ENCODE measurements at places on chromosomes 13 and 19.
A peak's percentile ranks its signal among the peaks of the same experiment; 100 is the strongest.

DNA sequence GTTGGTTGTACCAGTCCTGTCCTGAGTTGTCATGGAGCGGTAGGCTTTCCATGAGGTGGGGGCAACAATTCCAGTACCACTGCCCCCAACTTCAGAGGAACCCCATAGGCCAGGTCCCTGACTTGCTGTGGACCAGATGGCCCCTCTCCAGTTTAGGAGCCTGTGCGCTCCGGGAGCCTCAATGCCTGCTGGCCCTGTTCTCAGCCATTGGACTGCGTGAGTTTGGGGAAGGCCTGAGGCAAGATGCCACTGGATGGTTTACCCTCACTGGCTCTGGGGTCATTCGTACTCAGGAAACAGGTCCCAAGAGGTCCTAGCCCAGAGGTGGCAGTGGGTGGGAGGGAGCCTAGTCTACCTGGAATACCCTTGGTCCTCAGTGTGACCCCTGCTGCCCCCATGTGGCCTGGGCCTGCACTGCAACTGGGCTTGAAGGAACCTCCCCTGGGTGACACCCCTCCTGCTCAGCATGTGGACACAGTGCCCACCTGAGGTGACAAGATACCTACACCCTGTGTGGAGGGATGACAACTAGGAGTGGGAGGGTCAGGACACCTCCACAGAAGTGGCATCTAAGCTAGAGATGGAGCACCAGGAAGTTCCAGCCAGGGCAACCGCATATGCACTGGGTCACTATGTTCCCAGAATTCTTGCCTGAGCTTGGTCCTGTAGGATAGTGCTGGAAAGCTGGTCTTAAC, 6.0 kb upstream of the PRR19 start:
- no peak for DNase-seq

DNA sequence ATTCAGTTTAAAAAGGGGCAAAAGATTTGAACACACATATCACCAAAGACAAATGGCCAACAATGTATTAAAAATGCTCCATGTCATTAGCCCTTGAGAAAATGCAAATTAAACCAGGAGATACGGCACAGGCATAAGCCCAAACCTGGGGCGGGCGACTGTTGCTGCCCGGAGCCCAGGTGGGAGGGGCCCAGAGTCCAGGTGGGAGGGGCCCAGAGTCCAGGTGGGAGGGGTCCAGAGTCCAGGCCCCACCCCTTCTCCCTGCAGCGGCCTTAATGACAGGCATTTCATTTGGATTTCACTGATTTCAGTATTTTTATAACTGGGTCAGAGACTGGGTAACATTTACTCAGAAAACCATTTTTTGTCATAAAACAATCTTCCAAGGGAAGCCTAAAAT, 78.2 kb downstream of the RASA3 start:
- DNase-seq: no peak

- DNase-seq: no peak
Observed at GRCh38 chr13:27339299-27339698, 68.7 kb downstream of the RASL11A start.

- DNase-seq: no peak
Observed at GRCh38 chr13:97843189-97843588, 110.3 kb upstream of the IPO5 start.

- no peak for DNase-seq
Observed at GRCh38 chr13:109955598-109955997, 169.2 kb upstream of the IRS2 start.

GRCh38 chr13:39822437-39822836, 167.0 kb downstream of the COG6 start:
- no peak for DNase-seq

DNA sequence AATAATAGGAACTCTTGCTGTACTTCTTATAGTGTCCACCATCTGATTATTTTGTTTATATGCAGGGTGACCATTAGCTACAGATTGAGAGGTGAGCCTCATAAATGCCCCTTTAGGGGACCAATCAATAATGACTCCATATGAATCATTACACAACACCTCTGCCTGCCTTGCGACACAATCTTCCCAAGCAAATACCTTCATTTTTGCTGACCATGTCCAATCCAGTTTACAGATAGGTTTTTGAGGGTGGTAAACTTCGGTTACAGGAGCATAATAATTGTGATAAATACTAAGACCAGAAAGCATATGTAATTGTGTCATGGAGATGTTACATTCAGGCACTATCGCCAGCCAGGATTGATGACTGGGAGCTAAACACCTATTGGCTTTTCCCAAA, 23.6 kb upstream of the IL17D start:
- no peak for DNase-seq

DNA sequence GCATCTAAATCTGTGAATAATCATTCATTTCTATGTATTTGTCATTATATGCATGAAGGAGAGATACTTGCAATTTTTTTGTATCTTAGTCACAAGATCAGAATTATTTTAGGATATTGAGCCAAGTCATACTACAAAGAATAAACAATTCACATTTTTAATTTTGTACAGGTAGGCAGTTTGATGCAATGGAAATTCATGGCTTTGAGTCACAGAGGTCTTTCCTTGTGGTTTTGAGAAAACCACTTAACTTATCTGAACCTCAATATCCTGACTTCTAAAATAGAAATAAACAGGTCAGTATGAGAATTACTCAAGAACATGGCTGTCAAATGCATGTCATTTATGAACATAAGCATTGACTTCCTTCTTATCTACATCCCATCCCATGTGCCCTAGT, 221.4 kb upstream of the SLC10A2 start:
- DNase-seq: no peak

GRCh38 chr19:10113964-10114650, 2.6 kb downstream of the P2RY11 start:
- no peak for DNase-seq

DNA sequence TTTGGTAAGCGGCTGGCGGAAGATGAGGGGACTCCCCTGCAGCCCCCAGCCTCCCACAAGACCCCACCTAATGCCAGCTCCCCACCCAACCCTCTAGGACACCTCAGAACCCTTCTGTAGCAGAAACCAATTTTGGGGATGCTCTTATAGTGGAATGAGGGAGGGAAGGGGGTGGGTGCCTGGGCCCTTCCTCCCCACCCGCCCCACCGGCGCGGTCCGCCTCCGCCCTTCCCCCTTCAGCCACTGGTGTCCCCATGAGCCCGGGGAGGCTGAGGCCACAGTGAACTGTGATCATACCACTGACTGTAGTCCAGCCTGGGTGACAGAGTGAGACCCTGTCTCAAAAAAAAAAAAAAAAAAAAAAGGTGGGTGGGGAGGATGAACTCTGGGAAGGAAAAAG, 16.2 kb downstream of the TLE6 start:
- no peak for DNase-seq

GRCh38 chr13:93881411-93881810, 598.1 kb downstream of the DCT start:
- no peak for DNase-seq

DNA sequence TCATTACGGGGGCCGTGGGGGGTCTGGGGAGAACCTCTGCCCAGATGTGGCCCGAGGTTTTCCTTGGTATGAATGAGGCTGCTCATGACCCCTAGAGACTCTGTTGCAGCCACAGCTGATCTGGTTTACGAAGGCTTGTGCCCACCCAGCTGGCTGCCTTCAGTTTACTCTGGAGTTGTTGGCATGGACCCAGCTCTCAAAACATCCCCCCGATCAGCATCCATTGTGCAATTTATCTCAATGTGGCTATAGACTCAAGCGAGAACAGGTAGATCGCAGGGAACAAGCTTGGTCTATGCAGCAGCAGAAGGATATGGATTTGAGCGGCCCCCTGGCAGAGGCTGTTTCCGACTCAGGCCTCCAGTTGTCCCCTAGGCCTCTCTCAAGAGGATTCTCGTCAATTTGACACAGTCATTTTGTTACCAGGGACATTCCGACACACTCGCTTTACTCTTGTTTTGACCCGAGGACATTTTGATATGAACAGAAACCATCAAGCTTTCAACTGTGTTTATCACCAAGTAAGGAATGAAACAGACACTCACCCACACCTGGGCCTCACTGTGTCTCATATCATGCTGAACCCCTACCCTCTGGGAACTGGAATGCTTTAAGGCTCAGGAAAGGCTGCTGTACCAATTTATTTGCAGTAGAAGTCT, 161.5 kb downstream of the KATNAL1 start:
- DNase-seq: no peak

DNA sequence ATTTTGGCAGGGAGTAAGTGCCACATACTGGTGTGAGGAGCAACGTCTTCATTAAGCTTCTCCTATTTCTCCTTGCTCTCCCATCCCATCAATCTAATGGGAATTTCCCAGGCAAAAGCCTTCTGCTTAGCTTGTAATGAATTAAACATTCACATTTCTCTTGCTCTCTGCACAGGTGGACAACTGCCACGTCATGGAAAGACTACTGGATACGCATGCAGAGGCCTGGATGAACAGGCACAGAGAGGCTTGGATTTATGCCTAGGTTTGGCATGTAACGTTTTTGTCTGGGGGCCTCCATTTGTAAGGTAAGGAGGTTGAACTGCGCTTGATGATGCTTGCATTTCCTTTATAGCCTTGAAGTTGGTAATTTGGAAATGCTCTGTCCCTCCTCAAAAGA, 374.8 kb downstream of the KLF12 start:
- no peak for DNase-seq

GRCh38 chr13:97653443-97654140, 219.6 kb downstream of the RAP2A start:
- no peak for DNase-seq

DNA sequence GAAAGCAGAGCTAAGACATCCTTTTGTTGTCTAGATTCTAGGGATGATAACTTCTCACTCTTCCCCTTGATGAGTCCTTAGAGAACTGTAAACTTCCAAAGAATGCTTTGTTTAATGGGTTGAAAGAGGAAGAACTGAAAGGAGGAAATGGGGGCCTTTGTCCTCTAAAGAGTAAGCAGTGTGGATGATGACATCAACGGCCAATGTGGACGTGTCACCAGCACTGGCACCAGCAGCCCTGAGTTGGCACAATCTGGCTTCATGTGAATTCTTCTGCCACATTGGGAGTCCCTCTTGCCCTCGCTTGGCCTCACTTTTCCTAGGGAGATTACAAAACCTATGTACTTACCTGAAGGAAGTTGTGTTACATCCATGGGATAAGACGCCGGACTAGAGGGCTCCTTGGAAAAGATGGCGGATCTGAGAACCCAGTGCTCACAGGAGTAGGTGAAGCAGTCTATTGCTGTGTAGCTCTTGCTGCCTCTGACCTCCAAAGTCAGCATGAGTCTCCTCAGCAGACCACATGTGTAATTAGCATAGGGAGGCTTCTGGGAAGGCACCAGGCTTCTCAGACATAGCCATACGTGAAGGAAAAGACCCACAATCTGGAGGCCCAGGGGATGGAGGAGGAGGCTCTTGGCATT, 62.8 kb downstream of the RGCC start:
- DNase-seq: peak; percentile 33

DNA sequence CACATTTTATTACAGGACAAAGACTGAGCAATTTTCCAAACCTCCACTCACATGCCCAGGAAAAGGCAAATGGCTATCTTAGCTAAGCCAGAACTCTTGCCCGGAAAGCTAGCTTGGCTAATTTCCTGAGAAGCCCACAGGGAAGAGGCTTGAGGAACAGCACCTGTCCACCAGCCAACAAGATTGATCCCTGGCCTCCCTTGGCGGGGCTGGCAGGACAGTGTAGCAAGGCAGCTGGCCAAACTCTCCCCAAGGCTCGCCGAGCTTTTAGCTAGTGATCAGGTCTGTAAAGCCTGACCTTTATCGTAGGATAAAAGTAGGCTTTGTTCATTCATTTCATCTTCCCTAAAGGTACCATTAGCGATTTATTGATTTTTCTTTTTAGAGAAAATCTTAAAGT, 101.4 kb downstream of the UQCRFS1 start:
- no peak for DNase-seq

DNA sequence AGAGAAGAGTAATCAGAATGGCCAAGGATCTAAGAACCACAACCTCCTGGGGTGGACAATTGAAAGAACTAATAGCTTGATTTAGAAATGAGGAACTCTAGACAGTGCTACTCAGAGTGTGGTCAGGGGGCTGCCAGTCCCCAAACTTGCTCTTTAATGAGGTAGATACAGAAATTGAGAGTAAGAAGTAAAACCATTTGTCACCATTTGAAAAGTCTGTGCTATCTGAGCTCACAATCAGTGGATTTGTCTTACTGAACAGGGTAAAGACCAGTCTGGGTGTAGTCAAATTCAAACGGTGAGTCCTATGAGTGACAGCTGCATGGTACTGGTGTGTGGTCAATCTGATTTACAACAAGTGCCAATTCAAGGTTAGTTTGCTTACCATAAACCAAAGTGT, 118.9 kb downstream of the KL start:
- DNase-seq: no peak

GRCh38 chr19:18785179-18786124, 5.7 kb downstream of the COMP start:
- no peak for DNase-seq

DNA sequence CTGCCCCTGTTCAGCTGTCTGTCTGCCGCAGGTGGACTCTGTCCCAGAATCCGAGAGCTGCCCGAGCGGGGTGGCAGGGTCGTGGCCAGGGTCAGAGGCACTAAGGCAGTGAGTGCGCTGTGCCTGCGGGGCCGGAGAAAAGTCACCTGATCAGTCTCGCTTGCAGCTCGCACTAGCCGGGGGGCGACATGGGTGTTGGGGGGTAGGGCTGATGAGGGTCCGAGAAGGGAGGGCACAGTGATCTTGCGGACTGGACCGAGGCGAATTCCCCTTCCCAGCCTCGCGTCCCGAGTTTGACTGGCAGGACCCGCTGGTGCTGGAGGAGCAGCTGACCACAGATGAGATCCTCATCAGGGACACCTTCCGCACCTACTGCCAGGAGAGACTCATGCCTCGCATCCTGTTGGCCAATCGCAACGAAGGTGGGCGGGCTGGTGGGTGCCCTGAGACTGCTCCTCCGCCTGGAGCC, 627 bp downstream of the GCDH start:
- no peak for DNase-seq

DNA sequence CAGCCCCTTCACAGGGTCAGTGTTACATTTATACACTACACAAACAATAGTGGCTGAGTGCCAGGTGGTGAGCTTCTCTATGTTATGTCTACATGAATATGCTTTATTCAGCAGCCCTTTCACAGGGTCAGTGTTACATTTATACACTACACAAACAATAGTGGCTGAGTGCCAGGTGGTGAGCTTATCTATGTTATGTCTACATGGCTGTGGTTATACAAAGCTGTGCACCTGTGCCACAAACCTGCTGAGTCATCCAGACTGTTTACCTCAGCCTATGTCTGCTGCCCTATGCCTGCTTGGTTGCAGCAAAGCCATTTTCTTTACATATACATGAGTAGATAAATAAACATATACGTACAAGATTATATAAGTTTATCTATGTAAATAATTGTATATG, 76.5 kb downstream of the ZNF726 start:
- no peak for DNase-seq

DNA sequence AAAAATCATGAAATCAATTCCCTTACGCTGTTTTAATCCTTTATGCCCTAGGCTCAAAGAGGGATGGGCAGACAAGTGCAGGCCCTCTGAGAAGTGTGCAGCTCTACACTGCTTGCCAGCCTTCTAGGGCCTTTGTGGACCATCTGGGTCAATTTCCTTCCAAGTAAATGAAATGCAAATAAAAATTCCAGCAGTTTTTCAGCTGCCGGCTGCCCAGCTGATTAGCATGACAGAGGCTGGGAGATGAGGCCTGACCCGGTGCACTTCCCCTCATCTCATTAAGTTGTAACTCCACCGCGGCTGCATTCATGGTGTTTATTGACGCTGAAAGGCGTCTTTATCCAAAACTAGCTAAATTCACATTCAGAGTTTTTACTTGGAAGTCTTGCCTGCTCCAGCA, 47.5 kb upstream of the GSX1 start:
- DNase-seq: no peak

Data from GF-D8 (cell line).